ENCODE measurements at places on chromosomes 1 and 21.

GRCh38 chr21:42144679-42145568, 73.8 kb downstream of the UMODL1 start:
- DNase-seq, result no peak

DNA sequence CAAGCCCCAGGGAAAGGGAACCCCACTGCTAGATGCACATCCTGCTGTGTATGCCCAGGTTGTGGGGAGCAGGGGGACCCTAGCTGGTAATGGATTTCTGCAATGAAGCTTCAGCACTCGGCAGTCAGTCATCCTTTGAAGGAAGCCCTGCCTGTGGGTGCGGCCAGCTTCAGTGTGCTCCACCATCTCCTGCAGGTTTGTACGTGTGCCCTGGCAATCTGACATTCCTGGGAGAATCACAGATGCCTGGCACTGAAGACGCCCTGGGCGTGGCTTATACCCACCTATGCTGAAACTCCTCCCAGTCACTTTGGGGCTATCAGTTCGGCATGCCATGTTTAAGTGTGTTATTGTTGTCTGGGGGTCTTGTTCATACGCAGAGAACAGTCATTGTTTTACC, 6.8 kb downstream of the SPRR5 start:
- DNase-seq, result no peak

DNA sequence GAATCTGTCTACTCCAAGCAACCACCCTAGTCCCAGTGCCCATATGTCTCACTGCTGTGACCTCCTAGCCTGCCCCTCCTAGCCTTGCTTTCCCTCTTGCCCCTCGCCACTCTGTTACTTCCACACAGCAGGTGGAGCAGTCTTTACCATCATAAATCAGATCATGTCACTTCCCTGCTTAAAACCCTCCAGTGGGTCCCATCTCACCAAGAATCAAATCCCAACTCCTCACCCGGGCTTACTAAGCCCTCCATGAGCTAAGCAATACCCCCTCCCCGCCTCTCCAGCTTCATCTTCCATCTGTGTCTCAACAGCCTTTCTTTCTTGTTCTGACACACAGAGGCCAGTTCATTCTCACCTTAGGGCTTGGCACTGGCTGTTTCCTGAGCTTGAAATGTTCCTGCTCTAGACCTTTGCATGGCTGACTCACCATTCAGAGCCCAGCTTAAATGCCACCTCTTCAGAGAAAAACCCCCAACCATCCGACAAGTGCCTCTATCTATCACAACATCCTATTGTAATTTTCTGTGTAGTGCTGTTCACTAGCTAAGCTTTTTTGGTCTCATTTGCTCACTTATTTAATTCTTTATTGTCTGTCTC, 22.3 kb downstream of the KNCN start:
- no peak for DNase-seq

GRCh38 chr1:2592672-2593071, 6.1 kb downstream of the PRXL2B start:
- DNase-seq, result no peak

DNA sequence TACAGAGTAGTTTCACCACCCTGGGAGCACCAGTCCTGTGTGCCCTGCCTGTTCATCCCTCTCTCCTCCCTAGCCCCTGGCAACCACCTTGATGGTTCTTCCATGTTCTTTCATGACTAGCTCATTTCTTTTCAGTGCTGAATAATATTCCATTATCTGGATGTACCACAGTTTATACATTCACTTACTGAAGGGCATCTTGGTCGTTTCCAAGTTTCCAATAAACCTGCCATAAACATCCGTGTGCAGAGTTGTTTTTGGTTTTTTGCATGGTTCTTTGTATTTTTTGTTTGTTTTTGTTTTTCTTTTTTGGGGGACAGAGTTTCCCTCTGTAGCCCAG, 13.9 kb downstream of the TIAM1 start:
- no peak for DNase-seq

DNA sequence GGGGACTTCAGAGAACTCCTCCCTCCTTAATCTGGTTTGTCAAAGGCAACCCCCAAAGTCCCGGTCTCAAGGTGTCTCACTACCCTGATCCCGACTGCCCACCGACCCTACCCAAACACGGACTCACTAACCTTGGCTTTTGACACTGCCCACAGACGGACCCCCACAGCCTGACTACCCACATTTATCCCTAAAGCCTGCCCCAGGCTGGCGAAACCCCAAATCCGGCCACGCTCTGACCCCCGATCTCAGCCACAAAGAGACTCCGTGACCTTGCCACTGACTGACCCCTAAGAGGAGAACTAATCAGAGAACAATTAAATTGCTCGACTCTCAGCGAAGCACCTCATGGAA, 5.2 kb downstream of the ID3 start:
- no peak for DNase-seq

- no peak for DNase-seq
Measured at GRCh38 chr1:86546787-86547221, at the start of gene CLCA4. Gene CLCA4 (plus strand): TSS chr1:86547078. CDS start chr1:86547120, 42 bp downstream.

DNA sequence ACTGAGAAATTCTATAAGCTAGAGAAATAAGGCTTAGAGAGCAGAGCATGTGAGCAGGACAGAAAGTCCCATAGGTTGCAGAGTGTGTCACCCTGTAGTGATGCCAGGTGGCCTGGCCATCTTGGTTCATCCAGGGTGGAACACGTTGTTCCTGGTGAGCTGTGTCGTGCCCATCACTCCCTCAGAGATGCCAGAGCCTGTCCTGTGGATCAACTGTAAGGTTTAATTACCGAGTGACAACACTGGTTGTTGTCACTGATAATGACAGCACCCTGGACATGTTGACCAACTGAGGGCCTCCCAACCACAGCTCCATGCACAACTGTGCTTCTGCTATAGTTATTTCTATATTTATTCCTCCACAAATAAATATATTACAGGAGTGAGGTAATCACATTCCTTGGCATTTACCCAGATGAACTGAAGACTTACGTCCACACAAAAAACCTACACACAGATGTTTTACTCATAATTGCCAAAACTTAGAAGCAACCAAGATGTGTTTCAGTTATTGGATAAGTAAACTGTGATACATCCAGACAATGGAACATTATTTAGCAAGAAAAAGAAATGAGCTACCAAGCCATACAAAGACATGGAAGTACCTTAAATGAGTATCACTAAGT, 6.2 kb downstream of the C1orf198 start:
- no peak for DNase-seq

DNA sequence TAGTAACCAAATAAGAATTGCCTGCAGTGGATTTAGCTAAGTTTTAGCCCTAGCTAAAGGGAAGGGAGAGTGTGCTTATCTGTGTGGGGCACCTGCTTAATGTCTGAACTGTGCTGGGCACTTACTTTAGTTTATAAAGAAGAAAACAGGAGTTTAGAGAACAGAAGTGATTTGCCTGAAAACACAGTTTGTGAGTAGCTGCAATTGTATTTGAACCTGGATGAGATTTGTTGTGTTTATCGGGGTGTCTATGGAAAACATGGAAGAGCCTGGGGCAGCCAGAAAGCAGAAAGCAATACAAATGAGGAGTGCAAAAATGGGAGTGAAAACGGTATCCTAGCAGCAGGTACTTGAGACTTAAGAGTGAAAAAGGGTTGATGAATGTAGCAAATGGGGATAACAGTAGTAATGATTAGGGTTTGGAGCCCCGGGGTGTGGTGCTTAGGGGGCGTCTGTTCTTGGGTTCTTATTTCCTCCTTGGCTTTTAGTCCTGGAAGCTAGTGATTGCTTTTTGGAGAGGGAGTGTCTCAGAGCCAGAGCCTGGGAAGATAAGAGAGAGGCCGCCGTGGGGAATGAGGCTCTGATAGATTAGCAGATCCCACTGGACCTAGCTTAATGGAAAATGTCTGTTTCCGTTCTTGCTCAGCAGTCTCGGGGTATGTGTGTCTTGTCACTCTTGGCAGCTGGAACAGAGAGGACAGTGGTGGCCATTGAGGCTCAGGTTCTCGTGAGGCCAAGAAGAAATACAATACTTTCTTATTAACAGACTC, 5.6 kb downstream of the PRCC start:
- no peak for DNase-seq

- DNase-seq, result no peak
Measured at GRCh38 chr21:44303490-44303981, 3.7 kb downstream of the PFKL start.

DNA sequence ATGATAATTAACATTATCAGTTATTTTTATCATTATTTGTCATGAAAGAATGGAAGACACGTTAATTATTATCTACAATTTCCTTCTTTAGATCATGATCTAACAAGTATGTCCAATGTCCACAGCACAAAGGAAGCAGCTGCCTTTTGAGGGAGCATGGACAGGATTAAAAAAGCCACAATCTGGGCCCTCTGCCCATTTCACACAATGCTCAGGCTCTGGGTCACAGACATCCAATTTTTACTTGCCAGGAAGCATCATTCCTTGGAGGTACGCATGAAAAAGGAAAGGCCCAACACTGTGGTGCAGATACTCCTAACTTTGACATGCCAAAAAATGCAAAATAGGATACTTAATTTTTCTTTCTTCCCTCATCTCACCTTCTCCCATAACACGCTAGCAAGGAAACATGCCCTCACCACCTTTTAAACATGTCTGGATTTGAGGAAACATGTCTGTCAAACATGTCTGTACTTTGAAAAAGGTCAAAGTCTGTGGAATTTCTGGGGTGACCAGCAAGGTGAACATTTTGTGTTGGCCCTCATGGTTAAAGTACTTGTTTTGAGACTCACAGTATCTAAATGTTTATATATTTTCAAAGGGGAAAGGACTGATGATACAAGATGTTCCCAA, 40.0 kb downstream of the GADD45A start:
- DNase-seq, result no peak

- no peak for DNase-seq
Measured at GRCh38 chr1:171916315-171916771, 75.0 kb downstream of the DNM3 start.

GRCh38 chr1:109167001-109167506, 46.7 kb upstream of the SARS1 start:
- DNase-seq, result no peak

GRCh38 chr1:9881838-9882249, 28.2 kb downstream of the CTNNBIP1 start:
- DNase-seq, result no peak

GRCh38 chr1:46533179-46533864, 18.1 kb downstream of the KNCN start:
- no peak for DNase-seq

- DNase-seq, result no peak
Measured at GRCh38 chr1:228740543-228741317, 5.5 kb downstream of the RHOU start.

- DNase-seq, result no peak
Measured at GRCh38 chr1:27567146-27567526, 36.8 kb downstream of the AHDC1 start.

- DNase-seq, result no peak
Measured at GRCh38 chr1:181541947-181542346, 58.6 kb downstream of the CACNA1E start.

- DNase-seq, result no peak
Measured at GRCh38 chr21:25039461-25040380, 567.6 kb downstream of the MRPL39 start.

- DNase-seq, result no peak
Measured at GRCh38 chr1:47724432-47724999, 272.7 kb downstream of the TRABD2B start.

GRCh38 chr1:53383136-53383870, 55.4 kb upstream of the LRP8 start:
- no peak for DNase-seq

- DNase-seq, result no peak
Measured at GRCh38 chr1:224300346-224300745, 29.6 kb downstream of the NVL start.

DNA sequence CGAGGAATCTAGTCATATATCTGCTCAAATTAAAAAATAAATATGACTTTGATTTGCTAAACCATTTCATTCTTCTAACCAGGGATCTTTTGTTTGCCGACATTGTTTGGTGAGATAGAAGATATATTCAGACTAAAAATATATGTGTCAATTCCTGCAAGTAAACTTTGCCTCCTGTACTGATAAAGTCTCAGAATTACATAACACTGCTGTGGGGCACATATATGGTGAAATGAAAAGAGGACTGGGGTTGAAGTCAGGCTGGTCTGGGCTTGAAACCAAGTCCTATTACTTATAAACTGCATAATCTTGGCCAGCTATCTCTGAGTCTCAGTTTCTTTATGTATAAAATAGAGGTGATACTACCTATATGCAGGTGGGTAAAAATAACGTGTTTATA, 9.8 kb downstream of the SCMH1 start:
- DNase-seq, result no peak

- no peak for DNase-seq
Measured at GRCh38 chr21:15128267-15128666, 63.5 kb upstream of the NRIP1 start.

DNA sequence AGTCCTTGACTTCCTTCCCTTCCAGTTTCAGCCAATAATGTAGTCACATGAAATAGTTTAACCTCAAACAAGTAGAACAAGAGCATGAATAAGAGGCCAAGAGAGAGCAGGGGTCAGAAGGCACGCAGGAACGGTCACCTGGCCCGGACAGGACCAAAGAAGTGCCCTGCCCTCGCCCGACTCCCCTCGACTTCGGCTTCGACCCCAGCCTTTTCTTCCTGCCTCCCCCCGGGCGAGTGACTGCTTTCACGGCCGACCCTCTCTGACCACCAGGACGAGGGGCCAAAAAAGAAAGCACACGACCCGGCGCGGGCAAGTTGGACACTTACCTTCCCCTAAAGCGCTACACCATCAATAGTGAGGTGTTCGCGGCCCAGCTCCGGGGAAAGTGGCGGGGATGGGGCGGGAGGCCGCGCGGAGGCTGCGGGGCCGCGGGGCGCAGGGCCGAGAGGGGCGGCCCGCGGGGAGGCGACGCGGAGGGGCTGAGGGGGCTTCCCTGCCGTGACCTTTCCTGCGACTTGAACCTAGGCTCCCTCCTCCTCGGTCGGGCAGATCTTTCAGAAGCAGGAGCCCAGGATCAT, 519 bp downstream of the RERE start:
- no peak for DNase-seq

GRCh38 chr21:31872452-31873274, at the start of gene HUNK:
Gene HUNK (plus strand): TSS chr21:31873020. CDS start chr21:31873675, 655 bp downstream.
- no peak for DNase-seq

DNA sequence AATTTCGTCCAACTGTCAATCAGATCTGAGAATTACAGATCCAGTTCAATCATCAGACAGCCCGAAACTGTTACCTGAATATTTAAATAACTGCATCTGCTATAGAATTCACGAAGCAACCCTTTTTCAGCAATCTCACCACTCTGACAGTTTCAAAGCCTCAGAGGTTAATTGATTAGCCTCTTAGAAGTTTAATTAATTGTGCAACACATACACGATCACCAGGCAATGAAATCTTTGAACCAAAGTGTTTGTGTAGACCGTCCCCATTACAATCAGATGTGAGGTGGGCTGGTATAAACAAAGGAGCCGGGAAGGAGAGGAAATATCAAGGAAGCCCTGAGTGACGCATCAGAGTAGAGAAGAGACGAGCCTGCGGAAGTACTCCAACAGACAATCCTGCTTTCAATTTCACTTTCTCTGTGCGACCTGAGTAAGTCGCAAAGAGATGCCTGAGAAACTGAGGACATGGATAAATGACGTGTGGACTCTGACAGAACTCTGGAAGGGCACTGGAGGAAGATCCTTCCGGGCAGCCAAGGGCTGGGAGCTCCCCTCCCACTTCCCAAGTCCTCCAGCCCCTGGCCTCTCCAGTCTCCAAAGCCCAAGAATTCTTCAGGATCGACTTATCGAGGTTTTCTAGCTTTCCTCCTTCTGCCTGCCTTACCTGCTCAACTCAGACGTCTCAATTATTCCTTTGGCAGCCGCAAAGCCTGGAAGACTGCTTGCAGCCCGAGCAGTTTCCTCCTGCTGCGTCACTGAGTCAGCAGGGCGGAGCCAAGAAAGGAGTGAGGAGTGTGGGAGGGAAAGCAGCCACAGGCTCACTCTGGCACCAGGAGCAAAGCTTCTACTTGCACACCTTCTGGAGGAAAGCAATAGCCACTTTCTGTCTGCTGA, at the start of gene RNASEL:
Gene RNASEL, minus strand, starts transcription at position 757 of the 897 bp plus-strand sequence. CDS start 2,450 bp downstream, outside the sequence.
- DNase-seq, result peak; percentile 46
